ENCODE measurements at places on chromosomes 5 and 9.

DNA sequence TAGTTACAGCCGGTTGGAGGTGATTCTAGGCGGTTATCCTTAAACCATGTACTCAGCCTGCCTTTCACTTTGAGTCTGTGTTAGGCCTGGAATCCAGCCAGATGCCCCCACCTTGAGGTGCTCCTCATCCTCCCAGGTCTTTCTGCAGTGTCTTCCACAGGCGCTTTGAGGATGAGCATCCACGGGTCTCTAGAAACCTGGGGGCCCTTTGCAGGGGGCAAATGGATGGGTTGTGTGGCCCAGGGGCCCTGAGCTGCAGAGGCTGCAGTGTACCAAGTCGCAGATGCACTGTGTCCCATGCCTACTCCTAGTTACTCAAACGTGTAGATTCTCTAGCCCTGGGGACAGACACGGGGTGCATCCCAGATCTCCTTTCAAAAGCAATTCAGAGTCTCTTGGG, 242.1 kb upstream of the IRX1 start:
- DNase-seq, result no peak

GRCh38 chr9:16441791-16442190, 428.7 kb downstream of the BNC2 start:
- DNase-seq, result no peak

DNA sequence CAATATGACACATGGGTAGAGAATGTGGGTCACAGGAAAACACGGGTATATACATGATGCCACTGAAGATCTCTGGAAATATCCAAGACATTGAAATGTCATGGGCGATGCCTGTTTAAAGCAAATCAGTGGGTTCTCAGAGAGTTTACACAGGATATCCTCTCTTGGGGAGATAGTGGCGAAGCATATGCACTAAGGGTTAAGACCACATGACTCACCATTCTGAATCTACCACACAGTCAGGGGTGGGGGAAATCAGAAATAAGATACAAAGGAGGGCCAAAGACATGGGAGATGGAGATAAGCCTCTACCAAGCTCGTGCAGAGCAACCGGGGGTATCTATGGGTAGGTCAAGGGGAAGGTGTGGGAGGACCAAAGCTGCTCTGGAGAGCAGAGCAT, 58.8 kb downstream of the SH3PXD2B start:
- no peak for DNase-seq

DNA sequence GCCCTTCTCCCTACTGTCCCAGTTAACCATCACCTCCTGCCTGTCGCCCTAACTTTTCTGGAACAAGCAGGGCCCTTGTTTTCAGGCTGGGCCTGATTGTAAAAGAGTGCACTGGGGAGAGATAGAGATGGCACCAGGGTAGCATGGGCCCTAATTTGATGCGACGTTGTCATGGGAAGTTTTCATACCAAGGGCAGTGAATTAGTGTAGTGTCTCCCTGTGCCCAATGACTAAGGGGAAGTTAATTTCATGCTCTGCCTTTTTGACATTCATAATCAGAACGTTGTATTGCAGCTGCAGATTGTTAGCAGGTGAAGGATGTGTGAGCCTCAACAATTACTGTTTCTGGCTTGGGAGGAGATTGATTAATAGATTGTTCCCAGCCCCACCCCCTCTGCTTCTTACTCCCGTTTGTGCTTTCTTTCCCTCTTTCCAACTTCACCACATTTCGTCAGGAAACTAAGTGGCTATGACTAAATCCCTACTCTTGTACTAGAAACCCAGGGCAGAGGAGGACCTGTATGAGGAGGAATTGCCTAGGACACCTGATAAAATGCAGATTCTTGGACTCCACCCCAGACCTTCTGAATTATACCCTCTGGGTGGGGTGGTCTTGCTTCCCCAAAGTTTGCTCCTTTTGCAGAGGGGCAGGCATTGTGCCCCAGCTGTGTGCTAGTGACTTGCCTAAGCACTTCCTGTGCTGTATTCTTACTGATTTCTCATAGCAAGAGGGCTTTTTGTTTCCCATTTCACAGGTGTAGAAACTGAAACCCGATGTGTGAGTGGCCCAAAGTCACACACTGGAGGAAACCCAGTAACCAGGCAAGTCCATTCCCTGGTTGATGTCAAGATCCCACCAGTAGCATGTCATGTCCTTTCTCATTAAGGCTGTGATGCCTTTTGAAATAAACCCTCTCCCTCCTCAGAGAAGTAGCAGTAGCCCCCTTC, 56.3 kb downstream of the DAB2IP start:
- DNase-seq, result peak; percentile 72

DNA sequence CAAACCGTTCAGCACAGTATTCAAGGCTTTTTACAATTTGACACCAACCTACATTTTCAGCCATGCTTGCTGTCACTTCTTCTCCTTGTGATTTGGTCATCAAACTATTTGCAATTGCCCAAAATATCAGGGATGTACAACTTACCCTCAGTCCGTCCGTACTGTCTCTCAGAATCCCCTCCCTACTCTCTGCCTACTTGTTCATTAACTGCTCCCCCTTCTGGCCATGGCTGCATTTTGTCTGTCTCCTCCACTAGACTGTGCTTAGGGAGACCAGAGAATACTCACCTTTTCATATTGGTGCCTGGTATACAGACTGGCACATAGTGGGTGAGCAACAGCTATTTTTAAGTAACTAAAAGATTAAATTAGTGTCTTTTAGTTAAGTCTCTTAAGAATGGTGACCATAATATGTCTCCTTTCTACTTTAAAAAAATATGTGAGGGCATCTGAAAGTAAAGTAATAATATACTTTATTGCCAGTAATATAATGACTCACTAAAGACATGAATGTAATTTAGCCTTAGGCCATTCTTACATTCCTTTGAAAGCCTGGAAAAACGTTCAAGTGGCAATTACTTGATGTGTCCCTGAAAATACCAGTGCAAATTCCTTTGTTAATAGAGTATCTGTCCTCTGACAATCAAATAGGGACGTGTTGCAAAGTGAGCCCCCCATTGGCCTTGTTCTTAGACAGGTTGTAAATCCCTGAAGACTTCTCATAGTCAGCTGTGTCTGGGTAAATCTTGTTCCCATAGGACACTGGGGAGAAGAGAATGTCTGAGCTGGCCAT, 27.8 kb downstream of the PRLR start:
- peak; percentile 29 for DNase-seq

DNA sequence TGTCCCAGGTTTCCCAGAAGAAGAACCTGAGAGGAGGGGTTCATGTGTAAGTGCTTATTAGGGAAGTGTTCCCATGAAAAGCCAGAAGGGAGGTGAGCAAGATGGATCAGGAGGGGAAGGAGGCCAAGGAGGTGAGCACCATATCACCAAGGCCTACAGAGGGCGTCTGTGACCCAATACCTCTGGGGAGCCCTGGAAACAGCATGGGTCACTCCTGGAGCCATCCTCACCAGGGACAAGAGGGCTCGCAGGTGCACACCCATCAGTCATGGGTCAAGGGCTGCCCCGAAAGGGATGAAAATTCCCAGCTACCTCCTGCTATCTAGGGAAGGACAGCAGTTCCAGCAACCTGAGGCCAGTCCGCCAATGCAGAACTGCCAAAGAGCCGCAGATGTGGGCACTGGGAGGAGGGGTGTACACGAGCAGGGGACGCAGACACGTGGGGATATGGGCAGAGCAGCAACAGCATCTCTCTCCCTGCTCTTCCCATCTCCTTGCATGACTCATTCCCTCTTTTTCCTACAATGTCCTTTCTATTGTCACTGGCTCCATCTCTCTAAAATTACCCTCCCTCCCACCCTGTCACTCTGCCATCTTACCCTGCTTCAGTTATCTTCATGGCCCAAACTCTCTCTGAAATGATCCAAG, 167.6 kb upstream of the FSTL4 start:
- DNase-seq, result no peak

GRCh38 chr5:143262393-143263174, 140.9 kb downstream of the NR3C1 start:
- no peak for DNase-seq

DNA sequence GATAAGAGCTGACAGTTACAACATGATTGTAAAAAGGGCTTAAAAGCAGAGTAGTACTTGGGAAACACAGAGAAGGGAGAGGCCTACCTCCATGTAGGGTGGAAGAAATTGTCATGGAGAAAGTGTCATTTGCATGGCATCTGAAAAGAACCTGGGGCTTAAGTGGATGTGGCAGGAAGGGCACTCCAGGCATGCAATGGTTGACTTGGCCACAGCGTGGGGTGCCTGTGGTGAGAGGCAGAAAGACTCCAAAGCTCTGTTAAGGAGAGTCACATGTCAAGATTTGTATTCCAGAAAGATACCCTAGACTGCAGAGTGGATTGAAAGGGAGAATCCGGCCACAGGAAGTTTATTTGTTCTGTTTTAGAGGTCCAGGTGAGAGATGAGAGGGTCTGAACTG, 2.4 kb downstream of the POLR3G start:
- DNase-seq, result no peak

DNA sequence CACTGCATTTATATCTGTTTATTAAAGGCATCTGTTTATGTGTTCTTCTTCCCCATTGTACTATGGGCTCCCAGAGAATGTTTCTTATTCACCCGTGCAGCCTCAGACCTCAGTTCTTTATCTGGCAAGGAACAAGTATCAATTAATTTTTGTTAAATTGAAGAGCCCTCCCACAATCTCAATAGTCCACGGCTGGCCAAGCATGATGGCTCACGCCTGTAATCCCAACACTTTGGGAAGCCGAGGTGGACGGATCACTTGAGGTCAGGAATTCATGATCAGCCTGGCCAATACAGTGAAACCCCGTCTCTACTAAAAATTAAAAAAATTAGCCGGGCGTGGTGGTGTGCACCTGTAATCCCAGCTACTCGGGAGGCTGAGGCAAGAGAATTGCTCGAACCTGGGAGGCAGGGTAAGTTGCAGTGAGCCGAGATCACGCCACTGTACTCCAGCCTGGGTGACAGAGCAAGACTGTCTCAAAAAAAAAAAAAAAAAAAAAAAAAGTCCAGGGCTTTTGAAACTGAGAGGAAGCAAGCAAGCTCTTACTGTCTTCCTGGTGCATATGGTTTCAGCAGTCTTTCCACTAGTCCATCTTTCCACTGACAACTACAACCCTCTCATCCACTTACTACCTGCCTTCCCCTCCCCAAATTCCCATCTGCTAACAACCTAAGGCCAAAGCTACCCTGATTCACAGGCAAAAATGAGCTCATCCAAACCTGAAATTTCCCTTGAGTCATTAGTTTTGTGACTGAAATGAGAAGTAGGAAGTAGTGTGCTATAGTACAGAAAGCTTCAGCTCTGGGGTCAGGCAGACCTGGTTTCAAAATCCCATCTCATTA, 2.3 kb upstream of the HK3 start:
- peak; percentile 58 for DNase-seq

- DNase-seq, result no peak
Observed at GRCh38 chr5:95701074-95701473, 18.3 kb upstream of the SPATA9 start.

DNA sequence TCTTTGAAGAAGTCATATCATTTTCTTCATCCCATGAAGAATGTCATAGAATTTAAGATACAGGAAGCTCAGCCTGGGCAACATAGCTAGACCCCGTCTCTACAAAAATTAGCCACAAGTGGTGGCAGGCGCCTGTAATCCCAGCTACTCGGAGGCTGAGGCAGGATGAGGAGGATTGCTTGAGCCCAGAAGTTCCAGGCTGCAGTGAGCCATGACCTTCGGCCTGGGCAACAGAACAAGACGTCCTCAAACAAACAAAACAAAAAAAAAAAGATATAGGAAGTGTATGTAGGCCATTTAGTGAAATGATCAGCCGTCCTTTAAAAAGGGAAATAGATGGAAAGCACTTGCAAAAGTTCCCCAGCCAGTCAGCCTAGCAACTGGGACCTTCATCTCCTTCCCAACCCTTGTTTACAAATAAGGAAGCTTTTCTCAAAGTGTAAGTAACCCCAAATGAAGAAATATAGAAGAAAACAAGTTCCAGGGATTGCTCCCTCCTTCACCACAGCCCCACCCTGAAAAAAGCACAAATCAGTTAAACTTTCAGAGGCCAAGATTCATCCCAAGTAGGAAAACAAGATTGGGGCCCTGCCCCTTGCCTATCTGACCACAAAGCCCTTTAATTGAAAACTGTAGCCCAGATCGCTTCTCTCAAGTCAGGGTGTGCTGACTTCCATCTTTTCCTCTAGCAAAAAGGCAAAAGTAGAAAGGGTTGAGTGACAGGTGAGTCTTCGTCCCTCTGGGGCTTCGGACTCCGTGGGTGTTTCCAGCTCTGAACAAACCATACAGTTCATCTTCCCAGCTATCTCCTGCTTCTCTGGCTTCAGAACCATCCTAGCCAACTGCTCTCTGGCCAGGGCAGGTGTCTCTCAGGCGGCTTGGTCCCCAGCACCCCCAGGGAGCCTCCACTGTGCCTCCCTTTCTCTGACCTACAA, 1.2 kb downstream of the SLC31A2 start:
- no peak for DNase-seq

DNA sequence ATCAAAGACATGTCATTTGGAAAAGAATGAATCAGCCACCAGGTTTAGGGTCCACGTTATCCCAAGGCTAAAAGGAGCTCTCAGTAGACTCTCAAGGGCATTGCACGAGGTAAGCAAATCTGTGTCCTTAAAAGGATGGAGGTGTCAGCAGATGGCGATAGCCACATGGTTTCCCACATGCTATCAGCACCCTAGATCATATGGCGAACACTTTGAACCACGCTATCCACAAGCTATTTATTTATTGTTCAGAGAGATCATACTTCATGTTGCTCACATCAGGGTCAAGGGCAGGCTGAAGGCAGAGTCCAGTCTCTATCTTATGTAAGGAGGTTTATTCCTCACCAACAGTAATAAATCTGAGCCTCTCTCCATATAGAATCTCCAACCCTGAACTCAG, 43.7 kb downstream of the CDH6 start:
- no peak for DNase-seq

DNA sequence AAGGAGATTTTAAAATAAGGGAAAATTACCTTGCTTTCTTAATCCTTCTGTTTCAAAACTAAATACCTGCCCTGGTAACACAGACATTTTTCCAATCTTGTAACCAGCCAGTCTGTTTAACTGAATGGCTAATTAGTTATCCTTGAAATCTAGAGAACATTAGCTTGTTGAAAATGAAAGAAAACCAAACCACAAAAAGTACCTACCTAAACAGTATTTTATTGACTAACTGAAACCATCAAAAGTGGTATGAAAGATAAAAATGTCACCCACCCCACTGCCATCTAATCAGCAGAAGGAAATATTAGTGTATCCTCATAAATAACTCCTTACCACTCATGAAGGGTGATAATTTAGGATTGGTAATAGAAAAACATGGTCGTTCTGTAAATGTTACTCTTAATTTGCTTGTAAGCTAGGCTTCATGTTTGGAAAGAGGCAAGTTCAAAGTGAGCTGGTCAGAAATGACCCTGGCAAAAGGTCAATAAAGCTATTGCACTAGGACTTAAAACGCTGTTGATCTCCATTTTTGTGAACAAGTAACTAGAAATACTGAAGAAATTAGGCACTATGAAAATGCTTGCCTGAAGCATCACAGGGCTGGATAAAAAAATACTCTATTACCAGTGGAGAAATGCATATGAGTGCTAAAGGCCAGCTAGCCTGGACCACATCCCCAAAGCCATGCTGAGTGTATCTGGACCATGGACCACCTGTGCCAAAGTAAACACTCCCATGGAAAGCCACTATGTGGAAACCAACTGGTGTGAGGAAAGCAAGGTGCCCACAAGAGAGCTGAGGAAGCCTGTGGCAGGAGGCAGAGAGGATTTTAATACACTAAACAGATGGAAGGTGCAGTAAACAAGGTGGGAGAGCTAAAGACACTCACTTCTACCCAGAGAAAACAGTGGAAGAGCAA, 8.4 kb downstream of the SEMA5A start:
- DNase-seq, result no peak

Data from GM13976 (cell line).